ENCODE measurements at places on chromosomes 13 and 19. TPM values are rescaled to one million over a fixed set of nuclear protein-coding genes. Genes with fewer than 3 reads are reported as not detected.

The TNFRSF19 gene
- not detected for total RNA-seq

The SIGLEC14 gene
- total RNA-seq, result 2.0 TPM

The CLEC4M gene
- not detected for total RNA-seq

The SRRM5 gene
- not detected for total RNA-seq

The OVOL3 gene
- not detected for total RNA-seq

The PEAK3 gene
- total RNA-seq, result 1.4 TPM

The OR7C1 gene
- not detected for total RNA-seq

The FSD1 gene
- not detected for total RNA-seq

The SHISA7 gene
- total RNA-seq, result not detected

The AKAP8L gene
- total RNA-seq, result 240 TPM

The SLC10A2 gene
- not detected for total RNA-seq

The PRODH2 gene
- not detected for total RNA-seq

The ZNF132 gene
- 3.0 TPM for total RNA-seq

The ZNF175 gene
- 4.1 TPM for total RNA-seq

- no peak overlapping the region for H3K4me3 ChIP-seq
- peak; percentile 37 for DNase-seq
- H3K36me3 ChIP-seq, result no peaks in the 10 kb centered on the region
- H3K27me3 ChIP-seq, result no peaks in the 10 kb centered on the region
These were observed 61.2 kb upstream of the WDFY2 start for GRCh38 chr13:51523082-51523518.

- no peaks in the 10 kb centered on the region for H3K4me1 ChIP-seq
- no peaks in the 10 kb centered on the region for H3K27me3 ChIP-seq
- no peak for DNase-seq
- no peak overlapping the region for H3K27ac ChIP-seq
- no peak overlapping the region for H3K4me3 ChIP-seq
These were observed 112.1 kb upstream of the RXFP2 start for GRCh38 chr13:31627097-31627845.

GRCh38 chr13:33373624-33374023 is 88.1 kb upstream of the STARD13 start:
- no peak overlapping the region for H3K4me3 ChIP-seq
- H3K27ac ChIP-seq, result no peak overlapping the region
- no peaks in the 10 kb centered on the region for H3K36me3 ChIP-seq
- H3K4me1 ChIP-seq, result no peaks in the 10 kb centered on the region
- DNase-seq, result no peak

GRCh38 chr13:60679131-60679530 is 282.1 kb downstream of the TDRD3 start:
- no peak overlapping the region for H3K27ac ChIP-seq
- no peaks in the 10 kb centered on the region for H3K36me3 ChIP-seq
- H3K4me1 ChIP-seq, result no peaks in the 10 kb centered on the region
- H3K4me3 ChIP-seq, result no peak overlapping the region

DNA sequence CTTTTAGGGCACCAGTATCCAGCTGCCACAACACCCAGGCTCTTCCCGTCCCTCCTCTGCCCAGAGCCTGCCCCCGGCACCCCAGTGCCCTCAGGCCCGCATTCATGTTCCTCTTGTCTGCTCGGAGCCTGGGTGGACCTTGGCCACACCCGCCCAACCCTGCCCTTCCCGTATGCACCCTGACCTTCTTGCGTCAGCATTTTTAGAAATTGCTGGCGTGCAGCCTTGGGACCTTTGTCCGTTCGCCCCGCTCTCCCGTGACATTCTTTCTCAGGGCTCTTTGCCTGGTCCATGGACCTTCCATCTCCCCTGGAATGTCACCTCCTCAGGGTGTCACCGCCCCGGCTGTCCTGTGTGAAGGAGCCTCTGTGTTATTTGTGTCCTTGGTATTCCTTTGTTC is 7.6 kb downstream of the NUCB1 start:
- DNase-seq, result peak; percentile 43
- peaks cover 54% of the 10 kb centered on the region for H3K36me3 ChIP-seq

GRCh38 chr13:73190477-73190876 is 131.7 kb downstream of the KLF5 start:
- H3K27ac ChIP-seq, result no peak overlapping the region
- DNase-seq, result no peak
- H3K36me3 ChIP-seq, result no peaks in the 10 kb centered on the region

GRCh38 chr13:36163809-36164308 is 32.7 kb upstream of the DCLK1 start:
- H3K27me3 ChIP-seq, result no peaks in the 10 kb centered on the region
- H3K4me3 ChIP-seq, result no peak overlapping the region
- no peak overlapping the region for H3K27ac ChIP-seq
- peaks cover 6% of the 10 kb centered on the region for H3K4me1 ChIP-seq
- no peaks in the 10 kb centered on the region for H3K36me3 ChIP-seq

GRCh38 chr19:7595466-7596133 is at the start of gene CAMSAP3:
Gene CAMSAP3 (plus strand): TSS chr19:7595863. CDS start chr19:7596003, 140 bp downstream.
- H3K36me3 ChIP-seq, result no peaks in the 10 kb centered on the region
- H3K4me3 ChIP-seq, result peak within 1 kb of the TSS; percentile 66
- H3K27me3 ChIP-seq, result peaks cover 13% of the 10 kb centered on the region
- peak; percentile 91 for DNase-seq

DNA sequence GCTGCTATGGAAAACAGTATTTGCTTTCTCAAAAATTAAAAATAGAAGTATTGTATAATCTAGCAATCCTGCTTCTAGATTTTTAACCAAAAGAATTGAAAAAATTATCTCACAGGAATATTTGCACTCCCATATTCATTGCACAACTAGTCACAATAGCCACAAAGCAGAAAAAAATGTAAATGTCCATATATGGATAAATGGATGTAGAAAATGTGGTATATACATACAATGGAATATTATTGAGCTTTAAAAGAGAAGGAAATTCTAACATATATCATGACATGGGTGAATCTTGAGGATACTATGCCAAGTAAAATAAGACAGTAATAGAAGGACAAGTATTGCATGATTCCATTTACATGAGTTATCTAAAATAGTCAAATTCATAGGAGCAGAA is 2753.0 kb downstream of the PCDH9 start:
- no peak overlapping the region for H3K27ac ChIP-seq
- H3K27me3 ChIP-seq, result no peaks in the 10 kb centered on the region
- H3K4me3 ChIP-seq, result no peak overlapping the region
- no peaks in the 10 kb centered on the region for H3K4me1 ChIP-seq
- no peaks in the 10 kb centered on the region for H3K36me3 ChIP-seq

DNA sequence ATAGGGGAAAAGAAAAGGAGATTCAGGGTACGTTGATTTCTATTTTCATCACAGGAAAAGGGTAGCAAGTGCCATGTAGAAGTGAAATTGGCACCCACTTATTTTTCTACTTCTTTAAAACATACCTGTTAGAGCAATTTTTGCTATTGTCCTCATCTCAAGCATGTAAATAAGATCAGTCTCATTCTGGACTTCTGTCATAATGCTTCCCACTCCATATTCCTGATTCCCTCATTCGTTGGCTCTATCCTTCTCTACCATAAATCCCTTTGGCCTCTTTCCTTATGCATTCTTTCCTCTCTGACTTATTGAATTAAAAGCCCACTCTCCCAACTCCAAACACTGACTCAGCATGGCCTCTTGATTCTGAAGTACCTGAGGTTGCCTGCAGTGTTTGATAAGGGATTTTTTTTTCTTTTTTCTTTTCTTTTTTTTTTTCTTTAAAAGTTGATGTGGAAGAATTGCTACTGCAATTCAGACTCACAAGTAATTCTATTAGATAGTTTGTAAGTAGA is 465.7 kb downstream of the SLITRK6 start:
- no peaks in the 10 kb centered on the region for H3K36me3 ChIP-seq
- no peak for DNase-seq
- H3K4me1 ChIP-seq, result no peaks in the 10 kb centered on the region
- H3K27me3 ChIP-seq, result no peaks in the 10 kb centered on the region

GRCh38 chr13:44573790-44574465 is 2.2 kb downstream of the TSC22D1 start:
- H3K27ac ChIP-seq, result no peak overlapping the region
- peak; percentile 60 for DNase-seq
- H3K4me3 ChIP-seq, result peak overlapping the region; percentile 95
- H3K36me3 ChIP-seq, result no peaks in the 10 kb centered on the region

DNA sequence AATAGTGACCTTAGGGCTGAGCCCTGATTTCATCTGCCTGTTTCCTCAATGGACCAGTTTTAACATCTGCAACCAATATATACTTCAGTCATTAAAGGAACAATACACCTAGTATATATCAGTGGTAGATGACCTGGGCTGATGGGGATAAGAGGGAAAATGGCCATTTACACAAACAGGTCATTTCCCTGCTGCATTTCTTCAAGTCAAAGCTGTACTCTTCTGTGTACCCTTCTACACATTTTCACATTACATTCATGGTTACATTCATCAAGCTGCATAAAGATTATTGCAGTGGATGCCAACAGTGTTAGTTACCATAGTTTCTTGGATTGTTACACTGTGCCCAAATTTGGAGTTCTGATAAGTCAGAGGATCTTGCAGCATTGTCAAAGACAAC is 81.2 kb upstream of the RAP2A start:
- H3K4me3 ChIP-seq, result no peak overlapping the region
- H3K4me1 ChIP-seq, result no peaks in the 10 kb centered on the region
- no peaks in the 10 kb centered on the region for H3K27me3 ChIP-seq
- DNase-seq, result no peak

GRCh38 chr13:94006296-94006695 is 473.2 kb downstream of the DCT start:
- no peaks in the 10 kb centered on the region for H3K27me3 ChIP-seq
- H3K4me1 ChIP-seq, result no peaks in the 10 kb centered on the region
- no peak overlapping the region for H3K4me3 ChIP-seq
- H3K27ac ChIP-seq, result no peak overlapping the region

DNA sequence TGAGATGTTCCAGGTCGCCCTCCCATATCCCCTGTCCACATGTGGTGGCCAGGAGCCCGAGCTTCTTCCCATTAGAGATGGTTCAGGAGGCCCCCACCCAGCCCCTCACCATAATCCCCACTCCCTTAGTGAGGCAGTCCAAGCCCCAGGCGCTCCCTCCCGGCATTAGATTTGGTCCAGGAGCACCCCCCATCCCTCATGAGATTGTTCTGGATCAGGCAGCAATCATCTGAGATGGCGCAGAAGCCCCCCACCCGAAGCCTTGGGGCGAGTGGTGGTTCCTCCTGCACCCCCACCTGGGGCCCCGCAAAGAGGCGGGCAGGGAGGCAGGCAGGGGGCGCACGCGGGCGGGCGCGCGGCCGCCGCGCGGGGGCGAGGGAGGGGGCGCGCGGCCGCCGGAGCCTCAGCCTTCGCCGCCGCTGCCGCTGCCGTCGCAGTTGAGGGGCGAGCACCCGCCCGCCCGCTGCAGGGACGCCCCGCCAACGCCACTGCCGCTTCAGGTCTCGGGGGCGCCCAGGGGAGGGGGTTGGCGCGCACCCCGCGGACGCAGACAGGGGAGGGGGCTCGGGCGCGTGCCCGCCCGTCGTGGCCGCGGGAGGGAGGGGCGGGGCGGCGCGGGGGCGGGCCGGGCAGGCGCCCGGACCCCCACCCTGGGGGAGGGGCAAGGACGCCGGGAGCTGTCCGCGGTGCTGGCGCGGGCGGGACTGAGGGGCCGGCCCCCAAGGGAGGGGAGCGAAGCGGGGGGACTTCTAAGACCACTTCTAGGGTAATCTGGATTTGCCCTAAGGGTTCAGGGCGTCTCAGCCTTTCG is 46.4 kb upstream of the SHKBP1 start:
- no peak for DNase-seq
- H3K4me3 ChIP-seq, result peak overlapping the region; percentile 56
- peaks cover 20% of the 10 kb centered on the region for H3K4me1 ChIP-seq
- H3K36me3 ChIP-seq, result no peaks in the 10 kb centered on the region

GRCh38 chr19:3239367-3239766 is 14.9 kb downstream of the CELF5 start:
- H3K27ac ChIP-seq, result no peak overlapping the region
- H3K36me3 ChIP-seq, result no peaks in the 10 kb centered on the region
- peaks cover 37% of the 10 kb centered on the region for H3K27me3 ChIP-seq
- no peaks in the 10 kb centered on the region for H3K4me1 ChIP-seq

DNA sequence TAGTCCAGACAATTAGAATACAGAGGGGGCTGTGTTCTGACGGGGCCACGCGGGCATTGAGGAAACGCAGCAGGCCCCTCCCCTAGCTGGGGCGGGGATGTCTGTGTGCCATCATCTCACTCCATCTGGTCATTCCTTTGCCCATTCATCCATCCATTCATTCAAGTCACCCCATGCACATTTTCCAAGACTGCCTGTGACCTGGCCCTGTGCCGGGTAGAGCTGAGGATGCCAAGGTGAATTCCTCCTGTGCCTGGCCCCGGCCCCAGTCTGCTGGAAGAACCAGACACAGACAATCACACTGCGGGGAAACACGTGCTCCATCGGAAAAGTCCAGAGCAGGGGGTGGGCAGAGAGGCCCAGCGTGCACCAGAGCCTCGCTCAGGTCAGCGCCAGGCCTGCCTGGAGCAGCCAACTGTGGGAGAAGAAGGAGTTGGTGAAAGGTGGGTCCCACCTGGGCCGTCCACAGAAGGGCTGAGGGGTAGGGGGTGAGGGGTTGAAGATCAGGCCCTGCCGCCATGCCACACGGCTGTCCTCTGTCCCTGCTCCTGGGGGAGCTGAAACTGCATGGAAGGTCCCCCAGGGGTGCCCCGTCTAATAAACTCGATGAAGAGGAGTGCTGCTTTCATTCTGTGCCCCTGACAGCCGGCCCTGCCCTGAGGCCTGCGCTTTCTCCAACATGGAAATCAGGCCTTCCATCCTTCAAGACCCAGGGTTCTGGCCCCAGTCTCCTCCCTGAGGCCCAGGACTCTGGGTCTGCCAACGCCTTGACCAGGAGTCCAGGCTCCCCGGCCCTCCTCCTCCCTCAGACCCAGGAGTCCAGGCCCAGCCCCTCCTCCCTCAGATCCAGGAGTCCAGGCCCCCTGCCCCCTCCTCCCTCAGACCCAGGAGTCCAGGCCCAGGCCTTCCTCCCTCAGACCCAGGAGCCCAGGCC is 1.6 kb upstream of the CACNG6 start:
- H3K4me1 ChIP-seq, result peaks cover 5% of the 10 kb centered on the region
- H3K27me3 ChIP-seq, result peaks cover 82% of the 10 kb centered on the region
- no peaks in the 10 kb centered on the region for H3K36me3 ChIP-seq
- no peak overlapping the region for H3K4me3 ChIP-seq

Measured in stomach (tissue), 19 donors.